ENCODE measurements at places on chromosomes 3 and 15. TPM values are rescaled to one million over a fixed set of nuclear protein-coding genes. Genes with fewer than 3 reads are reported as not detected.

DNA sequence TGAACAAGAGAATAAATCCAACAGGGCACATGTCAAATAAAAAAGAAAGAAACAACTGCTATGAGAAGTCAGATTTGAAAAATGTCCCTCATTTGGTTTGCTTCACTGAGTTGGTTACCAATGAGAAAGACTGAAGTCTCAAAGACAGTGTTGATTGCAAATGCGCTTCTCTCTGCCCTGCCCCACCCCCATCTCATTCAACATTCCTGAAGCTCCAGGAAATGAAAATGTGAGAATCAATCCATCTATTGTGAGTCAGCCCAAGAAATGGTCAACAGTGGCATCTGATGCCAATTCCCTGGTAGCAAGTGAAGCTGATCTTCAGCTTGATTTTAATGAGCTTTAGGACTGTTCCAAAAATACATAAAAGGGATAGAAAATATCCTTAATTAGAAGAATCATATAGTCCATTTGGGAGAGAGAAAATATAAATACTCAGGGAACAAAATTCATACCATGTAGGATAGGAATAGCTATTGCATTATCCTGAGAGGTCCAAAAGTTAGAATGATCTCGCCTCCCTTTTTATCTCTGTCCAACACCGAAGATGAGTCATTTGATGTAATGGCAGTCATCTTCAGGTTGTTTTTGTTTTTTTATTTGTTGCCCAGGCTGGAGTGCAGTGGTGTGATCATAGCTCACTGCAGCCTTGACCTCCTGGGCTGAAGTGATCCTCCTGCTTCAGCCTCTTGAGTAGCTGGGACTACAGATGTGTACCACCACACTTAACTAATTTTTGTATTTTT is 200.3 kb upstream of the UMPS start:
- no peak for DNase-seq

GRCh38 chr3:141370065-141370533 is 1.8 kb downstream of the ZBTB38 start:
- DNase-seq: peak; percentile 91

- no peak for DNase-seq
Observed at GRCh38 chr3:98012979-98013378, 22.1 kb downstream of the GABRR3 start.

- DNase-seq: no peak
Observed at GRCh38 chr3:107978131-107979055, 112.4 kb downstream of the CD47 start.

- DNase-seq: no peak
Observed at GRCh38 chr3:23159929-23160328, 43.2 kb upstream of the UBE2E2 start.

The C15orf61 gene
- 9.9 TPM for total RNA-seq

All from HCT116 (cell line).